Stimulated activated naive CD4-positive, alpha-beta T cell (primary cell): ENCODE measurements at places on chromosomes 16 and 17.

GRCh38 chr17:47914306-47914948, 18.4 kb downstream of the SP2 start:
- DNase-seq, result no peak

GRCh38 chr17:77373299-77374169, 232.8 kb downstream of the SEC14L1 start:
- DNase-seq, result peak; percentile 33

DNA sequence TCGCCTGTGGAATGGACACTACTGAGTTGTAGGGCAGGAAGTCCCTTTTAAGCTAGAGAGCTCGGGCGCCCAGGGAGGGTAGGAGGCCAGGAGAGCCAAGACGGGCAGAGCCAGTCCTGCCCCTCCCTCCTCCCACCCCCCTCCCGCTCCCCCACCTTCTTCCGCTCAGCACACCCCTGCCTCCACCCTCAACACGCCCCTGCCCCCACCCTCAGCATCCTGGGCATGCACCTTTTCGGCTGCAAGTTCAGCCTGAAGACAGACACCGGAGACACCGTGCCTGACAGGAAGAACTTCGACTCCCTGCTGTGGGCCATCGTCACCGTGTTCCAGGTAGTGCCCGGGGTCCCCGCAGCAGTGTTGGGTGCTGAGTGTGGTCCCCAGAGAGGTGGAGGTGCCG, 18.3 kb downstream of the TPSG1 start:
- DNase-seq, result peak; percentile 18

DNA sequence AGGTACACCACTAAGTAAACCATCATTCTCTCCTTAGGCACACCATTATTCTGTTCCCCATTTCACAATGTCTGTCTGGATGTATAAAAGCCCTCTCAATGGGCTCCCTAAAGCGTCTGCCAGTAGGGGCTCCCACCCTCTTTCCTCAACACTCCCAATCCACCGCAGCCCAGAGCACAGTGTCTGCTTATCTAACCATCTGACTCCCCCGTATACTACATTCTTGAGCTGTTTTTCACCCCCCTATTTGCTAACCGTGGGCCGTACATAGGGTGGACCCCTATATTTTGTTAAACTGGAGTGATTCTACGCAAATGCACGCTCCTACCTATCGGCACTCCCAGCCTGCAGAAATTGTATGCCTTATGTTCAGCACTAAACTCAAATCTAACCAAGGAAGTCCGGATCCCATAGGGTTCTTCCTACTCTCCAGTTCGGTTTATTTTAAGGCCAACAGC, 685 bp upstream of the PSMD3 start:
- no peak for DNase-seq
